ENCODE measurements at places on chromosomes 16 and 17.

DNA sequence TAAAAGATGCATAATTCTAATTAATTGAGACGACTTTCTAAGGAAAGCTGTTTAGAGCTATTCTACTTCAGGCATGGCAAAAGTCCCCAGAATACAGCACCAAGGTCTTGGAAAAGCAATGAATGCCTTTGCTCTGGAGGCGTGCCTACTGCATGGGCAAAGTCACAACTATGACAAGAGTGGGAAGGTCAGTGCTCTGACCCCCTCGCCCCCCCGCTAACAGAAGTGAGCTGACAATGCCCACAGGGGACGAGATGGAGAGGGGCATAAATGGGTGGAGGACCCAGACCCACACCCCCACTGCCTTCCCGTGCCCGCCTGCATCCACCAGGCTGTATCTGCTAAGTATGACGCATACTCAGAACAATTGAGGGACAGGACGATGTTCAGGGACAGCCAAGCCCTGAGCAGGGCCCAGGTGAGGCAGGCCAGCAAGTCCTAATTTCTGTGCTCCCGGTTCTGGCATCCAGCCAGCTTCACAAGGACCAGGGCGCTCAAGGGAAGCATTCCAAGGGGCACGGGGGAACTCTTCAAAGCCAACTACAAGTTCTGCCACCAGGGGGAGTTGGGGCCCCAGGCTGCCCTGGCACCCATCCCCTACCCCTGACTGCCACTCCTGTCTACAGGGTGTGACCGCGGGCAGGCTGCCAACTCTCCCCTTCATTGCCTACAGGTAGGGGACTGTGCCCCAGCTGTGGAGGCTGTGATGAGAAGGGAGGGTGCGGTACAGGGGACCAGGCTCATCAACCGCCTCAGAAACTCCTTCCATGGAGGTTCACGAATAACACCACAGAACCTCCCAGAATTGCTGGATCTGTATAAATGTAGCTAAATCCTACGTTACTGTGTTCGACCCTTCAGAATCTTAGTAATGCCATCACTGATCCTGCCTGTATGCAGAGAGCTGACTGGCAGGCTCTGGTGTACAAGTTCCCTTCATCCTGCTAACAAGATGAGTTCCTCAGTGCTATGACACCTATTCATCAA, 20.8 kb downstream of the NPRL3 start:
- peak; percentile 55 for ATAC-seq

DNA sequence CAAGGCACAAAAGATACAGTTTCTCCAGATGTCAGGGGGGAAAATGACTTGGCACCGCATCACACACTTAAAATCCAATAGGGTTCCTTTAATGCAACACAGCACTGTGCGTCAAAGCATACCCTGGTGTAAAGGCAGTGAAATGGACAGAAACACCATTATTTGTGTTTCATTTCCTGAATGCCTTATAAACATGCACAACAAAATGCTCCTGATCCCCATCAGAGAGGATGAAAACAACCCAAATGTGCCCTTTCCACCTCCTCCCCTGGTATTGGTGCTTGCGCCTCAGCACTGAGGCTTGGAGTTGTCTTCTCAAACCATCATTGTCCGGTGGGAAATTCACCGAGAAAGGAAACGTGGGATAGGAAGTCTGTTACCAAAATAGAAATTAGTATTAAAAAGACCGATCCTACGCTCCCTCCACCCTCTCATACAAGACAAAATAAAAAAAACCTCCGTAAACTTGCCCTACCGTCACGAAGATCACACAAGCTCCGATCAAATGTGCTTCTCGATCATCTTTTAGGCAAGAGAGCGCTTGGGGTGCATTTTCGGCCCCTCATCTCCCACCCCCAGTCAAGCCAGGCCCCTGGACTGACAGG, 722 bp downstream of the CDC27 start:
- ATAC-seq: no peak

- no peak for ATAC-seq
Observed at GRCh38 chr17:74686761-74687160, 26.0 kb downstream of the CD300LF start.

GRCh38 chr16:23245268-23245667, 56.8 kb upstream of the SCNN1B start:
- ATAC-seq: no peak

GRCh38 chr17:51299859-51300258, 39.5 kb downstream of the UTP18 start:
- ATAC-seq: no peak

DNA sequence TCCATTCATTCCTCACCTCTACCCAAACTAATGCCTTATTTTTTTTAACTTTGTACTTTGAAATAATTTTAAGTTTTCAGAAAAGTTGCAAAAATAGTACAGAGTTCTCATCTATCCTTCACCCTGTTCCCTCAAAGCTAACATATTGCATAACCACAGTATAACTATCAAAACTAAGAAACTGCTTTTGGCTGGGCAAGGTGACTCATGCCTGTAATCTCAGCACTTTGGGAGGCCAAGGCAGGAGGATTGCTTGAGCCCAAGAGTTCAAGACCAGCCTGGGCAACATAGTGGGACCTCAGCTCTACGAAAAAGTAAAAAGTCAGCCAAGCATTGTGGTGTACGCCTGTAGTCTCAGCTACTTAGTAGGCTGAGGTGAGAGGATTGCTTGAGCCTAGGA, 147.7 kb downstream of the SKAP1 start:
- no peak for ATAC-seq

GRCh38 chr17:59694344-59694743, 12.9 kb downstream of the PTRH2 start:
- no peak for ATAC-seq

GRCh38 chr16:58339452-58339981, 44.7 kb upstream of the PRSS54 start:
- no peak for ATAC-seq

- no peak for ATAC-seq
Observed at GRCh38 chr16:72434159-72434558, 262.2 kb upstream of the PMFBP1 start.

- ATAC-seq: no peak
Observed at GRCh38 chr17:61230972-61231820, 168.4 kb upstream of the TBX2 start.

GRCh38 chr17:73316919-73317505, 5.2 kb upstream of the CDC42EP4 start:
- no peak for ATAC-seq

GRCh38 chr17:82154881-82155331, 56.9 kb upstream of the FASN start:
- ATAC-seq: no peak

DNA sequence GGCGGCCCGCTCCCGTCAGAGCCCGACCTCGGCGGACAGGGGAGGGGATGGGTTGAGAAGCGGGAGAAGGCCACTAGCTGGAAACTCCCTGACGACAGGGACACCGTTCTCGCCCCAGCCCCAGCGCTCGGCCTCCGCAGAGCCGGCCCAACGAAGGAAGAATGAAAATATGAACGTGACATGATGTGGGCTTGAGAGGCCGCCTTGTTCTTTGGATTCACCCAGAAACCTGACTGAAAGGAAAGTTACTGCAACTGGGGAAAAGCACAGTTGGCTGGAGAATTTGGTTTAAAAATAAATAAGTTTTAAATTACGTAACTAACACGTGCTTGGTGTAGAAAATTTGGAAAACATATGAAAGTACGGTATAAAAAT, 21.1 kb downstream of the NPTX1 start:
- peak; percentile 57 for ATAC-seq

GRCh38 chr17:50865060-50865867, 890 bp downstream of the TOB1 start:
- ATAC-seq: peak; percentile 3

DNA sequence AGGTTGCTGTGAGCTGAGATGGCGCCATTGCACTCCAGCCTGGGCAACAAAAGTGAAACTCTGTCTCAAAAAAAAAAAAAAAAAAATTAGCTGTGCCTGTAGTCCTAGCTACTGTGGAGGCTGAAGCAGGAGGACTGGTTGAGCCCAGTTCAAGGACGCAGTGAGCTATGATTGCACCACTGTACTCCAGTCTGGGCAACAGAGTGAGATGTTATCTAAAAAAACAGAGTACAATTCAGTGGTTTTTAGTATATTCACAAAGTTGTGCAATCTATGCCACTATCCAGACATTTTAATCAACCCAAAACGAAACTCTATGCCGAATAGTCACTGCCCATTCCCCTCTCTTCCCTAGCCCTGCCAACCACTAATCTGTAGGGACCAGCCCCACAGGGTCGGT, 25.1 kb downstream of the C16orf54 start:
- no peak for ATAC-seq

GRCh38 chr17:73901249-73901648, 257.0 kb upstream of the SDK2 start:
- ATAC-seq: no peak

GRCh38 chr17:10646392-10646990, 10.6 kb downstream of the MYH3 start:
- ATAC-seq: peak; percentile 46

- no peak for ATAC-seq
Observed at GRCh38 chr17:78624324-78625151, 47.3 kb upstream of the DNAH17 start.

DNA sequence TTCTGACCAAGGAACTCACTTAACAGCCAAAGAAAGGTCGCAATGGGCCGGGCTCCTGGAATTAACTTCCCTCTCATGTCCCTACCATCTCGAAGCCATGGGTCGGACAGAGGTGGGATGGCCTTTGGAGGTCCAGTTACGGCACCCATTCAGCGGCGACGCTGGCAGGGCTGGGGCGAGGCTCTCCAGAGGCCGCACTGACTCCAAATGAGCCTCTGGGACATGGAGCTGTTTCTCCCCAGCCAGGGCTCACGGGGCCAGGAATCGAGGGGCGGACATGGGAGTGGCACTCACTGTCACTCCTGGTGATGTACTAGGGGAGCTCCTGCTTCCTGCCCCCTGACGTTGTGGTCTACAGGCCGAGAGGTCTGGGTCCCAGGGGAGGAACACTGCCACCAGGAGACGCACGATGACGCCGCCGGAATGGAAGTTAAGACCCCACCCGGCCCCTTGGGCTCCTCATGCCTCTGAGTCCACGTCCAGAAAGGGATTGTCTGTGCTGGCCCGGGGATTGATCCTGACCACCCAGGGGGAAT, 60.7 kb upstream of the METRNL start:
- no peak for ATAC-seq

DNA sequence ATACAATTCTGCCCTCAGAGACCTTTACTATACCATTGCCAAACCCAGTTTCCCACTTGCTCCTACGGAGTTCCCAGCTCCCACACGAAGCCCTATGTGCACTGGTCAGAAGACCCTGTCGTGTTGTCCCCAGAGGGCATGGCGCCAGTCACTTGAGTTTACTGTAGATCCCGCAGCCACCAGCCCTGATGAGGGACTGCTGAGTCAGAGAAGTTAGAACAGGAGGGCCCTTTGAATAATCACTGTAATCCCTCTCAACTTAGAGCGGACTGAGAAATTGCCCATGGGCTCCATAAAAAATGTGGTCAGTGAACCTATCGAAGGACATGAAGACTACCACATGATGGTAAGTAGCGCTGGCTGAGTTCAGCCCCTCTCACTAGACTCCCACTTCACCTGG, 9.2 kb downstream of the UBFD1 start:
- no peak for ATAC-seq

DNA sequence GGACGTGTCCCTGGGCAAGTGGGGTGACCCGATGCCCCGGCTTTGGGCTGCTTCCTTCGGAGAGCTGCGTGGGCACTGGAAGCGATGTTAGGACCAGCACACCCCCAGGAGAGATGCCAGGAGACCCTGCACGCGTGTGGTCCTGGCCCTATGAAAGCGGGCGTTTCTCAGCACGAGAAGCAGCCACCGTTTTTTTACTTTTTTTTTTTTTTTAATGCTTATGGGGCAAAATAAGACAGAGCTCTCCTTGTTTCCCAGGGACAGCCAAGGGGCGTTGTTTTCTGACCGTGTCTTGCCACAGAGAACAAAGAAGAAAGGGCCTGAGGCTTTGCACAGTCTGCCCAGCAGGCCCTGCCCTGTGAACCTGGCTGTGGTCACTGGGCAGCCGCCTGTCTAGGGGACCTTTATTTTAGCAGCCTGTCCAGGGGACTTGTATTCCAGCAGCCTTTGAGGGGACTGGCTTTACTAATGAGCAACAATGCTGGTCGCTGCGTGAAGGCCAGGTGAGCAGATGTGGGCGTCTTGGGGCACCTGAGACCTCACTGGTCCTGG, 996 bp downstream of the SLC25A10 start:
- ATAC-seq: no peak

DNA sequence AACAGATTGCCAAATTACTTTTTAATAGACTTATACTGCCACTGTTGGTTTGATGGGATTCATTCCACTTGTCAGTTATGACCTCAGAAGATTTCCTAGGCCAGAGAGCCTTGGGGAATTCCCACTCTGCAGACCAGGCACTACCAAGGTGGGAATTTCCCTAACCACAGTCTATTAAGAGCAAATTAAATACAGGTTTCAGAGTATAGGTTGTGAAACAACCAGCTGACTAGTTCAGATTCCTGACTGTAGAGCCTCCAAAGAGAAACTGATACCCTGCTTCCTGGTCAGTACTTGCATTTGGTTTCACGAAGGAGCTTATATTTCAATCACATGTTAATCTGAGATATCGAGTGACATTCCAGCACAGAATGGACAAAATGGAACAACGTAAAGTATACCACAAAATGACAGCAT, 186.5 kb downstream of the STX8 start:
- peak; percentile 95 for ATAC-seq

GRCh38 chr17:71316176-71316897, 804.5 kb upstream of the SOX9 start:
- ATAC-seq: no peak

DNA sequence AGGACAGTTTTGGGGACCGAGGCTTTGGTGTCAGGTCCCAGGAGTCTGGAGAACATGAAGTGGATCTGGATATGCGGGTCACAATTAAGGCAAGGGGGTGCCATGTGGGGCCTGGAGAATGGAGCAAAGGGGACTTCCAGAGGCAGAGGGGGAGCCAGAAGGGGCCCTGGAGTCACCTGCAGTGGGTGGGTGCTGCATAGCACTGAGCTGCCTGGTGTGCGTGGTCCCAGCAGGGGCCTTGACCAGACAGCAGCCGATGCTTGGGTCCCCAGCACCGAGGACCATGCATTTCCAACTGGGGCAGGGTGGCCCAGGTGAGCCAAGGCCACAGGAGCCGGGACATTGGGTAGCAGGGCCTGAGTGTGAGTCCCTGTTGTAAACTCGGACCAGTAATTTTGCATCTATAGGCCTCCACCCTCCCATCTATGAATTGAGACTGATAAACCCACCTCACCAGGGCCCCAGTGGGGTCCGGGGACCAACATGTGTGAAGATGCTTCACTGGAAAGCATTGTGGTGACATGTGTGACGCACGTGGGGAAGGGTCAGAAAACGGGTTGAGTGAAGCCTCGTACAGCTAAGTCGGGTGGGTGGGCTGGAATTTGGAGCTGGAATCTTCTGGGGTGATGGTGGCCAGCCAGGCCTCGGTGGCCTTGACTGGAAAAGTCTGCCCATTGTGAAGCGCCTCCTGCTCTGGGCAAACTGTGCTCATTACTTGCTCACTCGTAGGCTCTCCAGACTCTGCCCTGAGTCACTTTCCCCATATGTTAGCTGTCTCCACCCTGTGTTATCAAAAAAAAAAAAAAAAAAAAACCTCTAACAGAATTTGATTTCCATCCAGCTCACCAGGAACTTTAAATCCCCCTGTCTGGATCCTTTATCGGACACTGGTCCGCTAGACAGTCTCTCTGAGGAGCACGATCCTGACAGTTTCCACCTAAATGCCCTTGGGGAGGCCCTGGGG, 90.5 kb upstream of the ZNF469 start:
- ATAC-seq: no peak

- no peak for ATAC-seq
Observed at GRCh38 chr17:82854226-82854625, 14.4 kb upstream of the ZNF750 start.

- ATAC-seq: no peak
Observed at GRCh38 chr16:6827267-6827666, 505.4 kb upstream of the RBFOX1 start.
